ENCODE measurements at places on chromosomes 13 and 19. TPM values are rescaled to one million over a fixed set of nuclear protein-coding genes. Genes with fewer than 3 reads are reported as not detected.

- peak; percentile 5 for DNase-seq
Measured at GRCh38 chr19:42295342-42295741, 6.6 kb upstream of the PRR19 start.

DNA sequence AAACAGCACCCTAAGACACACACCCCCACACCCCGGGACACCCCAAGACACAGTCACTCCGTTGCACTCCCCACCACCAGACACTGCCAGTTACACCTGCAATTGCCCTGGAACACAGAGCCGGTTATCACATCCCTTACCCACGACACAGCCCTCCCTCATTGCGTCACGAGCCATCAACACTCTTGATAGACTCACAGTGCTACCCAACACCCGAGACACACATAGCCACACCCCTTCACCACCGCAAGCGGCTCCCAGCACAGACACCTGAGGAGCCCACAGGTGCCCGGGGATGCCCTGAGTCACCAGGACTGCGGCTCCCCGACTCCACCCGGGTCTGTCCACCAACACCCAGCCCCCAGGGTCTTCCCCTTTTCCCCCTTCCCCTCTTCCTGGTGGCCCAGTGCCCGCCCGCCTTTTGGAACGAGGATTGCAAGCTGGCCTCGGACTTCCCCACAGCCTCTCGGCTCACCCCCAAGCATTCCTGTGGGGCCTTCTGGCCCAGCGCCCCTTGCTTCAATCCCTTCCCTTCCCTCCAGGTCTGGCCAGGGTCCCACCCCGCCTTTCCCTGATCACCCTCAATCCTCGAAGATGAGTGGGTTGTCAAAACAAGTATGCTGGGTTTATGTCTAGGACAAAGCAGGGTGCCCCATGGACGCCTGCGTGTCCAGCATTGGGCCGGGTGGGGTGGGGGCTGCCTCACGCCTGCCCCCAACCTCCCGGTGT, 1.7 kb upstream of the PTGER1 start:
- DNase-seq = peak; percentile 49

The CYP4F2 gene
- not detected for total RNA-seq

DNA sequence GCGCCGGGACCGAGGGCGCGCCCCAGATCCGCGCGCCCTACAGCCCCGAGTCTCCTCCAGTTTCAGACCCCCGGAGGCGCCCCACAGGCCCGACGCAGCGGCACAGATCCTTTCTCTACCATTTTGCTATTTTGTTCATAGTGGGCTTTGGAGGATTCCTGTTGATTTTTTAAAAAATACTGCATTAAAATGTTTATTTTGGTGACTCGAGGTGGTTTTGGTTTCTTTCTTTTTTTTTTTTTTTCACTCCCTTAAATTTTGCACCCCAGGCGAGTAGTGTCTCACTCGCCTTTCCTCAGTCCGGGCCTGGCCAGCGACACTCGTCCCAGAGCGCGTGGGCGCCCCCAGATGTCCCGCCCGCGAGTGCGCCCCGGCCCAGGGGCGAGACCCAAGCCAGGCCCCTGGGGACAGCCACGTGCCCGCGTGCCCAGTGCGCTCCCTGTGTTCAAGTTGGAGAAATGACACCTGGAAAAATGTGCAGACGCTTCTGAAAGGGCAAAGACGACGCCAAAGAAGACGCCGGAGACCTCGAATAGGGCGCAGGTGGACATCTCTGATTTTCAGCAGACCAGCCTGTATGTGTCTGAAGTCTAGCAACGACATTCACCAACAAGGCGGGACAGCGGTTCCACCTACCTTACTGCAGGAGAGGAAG, 471 bp upstream of the INSR start:
- peak; percentile 93 for DNase-seq

DNA sequence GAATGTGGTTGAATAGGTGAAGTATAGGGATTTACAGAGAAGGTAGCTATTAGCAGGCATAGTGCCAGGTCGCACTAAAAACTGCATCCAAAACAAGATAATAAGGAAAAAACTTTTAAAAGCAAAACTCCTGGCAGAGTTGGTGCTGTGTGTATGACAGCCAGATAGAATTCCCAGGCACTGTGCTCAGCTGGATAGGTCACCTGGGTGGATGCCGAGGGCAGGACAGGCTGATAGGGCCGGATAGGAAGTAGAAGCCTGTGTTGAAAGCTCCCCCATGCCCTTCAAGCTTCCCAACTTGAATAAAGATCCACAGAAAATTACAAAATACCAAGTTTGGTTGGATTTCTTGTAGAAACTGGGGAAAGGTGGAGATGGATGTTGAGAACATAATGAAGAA, 48.9 kb upstream of the TDRD3 start:
- no peak for DNase-seq

The ESD gene
- total RNA-seq = 85.8 TPM

DNA sequence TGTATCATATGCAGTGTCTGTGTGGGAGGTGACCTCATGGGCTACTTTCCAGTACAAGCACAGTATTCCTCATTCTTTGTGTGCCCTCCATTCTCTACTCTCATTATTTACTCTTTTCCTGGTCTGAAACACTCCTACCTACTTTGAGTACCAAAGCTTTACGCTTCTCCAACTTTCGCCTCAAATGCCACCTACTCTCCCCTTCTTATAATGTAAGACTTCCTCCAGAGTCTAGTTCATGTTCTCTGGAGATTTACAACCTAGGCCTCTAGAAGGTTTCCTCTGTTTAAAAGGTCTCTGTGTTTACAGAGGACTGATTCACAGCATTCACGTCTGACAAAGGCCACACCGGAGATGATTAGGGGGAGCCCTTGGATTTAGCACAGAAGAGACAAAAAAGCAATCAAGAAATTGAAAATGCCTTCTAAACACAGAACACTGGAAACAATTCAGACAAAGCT, 302.0 kb downstream of the KLF12 start:
- no peak for DNase-seq

DNA sequence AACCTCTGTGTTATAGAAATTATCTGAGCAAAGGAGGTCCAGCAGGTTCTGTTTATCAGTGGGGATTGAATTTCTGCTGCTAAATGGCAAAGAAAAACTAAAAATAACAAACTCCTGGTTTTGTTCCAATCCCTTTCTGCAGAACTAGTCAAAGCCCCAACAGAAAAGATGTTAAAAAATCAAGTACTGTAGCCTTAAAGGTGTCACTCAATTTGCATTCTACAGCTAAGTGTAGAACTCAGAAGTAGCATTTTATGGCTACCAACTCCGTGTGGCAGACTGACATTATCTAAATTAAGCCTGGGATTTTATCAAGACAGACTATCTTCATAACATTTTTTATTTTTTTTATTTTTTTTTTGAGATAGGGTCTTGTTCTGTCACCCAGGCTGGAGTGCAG, 91.5 kb upstream of the SLC15A1 start:
- DNase-seq = no peak

DNA sequence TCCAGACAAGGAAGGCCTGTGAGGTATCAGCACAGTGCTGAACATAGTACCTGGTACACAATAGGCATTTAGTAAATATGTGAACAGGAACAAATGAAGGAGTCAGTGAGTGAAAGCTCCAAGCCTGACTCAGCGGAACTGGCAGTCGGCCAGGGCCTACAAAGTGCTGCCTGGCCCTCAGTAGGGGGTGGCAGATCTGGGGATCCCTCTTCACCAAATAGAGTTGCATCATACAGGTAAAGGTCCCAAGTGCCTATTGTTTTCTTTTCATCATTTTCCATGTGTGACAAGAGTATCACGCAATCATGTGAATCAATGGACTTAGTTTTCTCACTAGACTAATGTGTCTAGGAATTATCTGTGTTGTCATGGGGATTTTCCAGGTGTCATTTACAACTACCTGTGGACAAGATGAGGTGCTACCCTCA, 9.2 kb downstream of the CYP2B6 start:
- no peak for DNase-seq
